ENCODE measurements at places on chromosomes 7 and 10. TPM values are rescaled to one million over a fixed set of nuclear protein-coding genes. Genes with fewer than 3 reads are reported as not detected.

- no peak overlapping the region for H3K27ac ChIP-seq
- H3K4me1 ChIP-seq, result no peaks in the 10 kb centered on the region
- peaks cover 2% of the 10 kb centered on the region for H3K36me3 ChIP-seq
- H3K4me3 ChIP-seq, result no peak overlapping the region
- no peaks in the 10 kb centered on the region for H3K27me3 ChIP-seq
Measured at GRCh38 chr10:130392031-130392430, 255.8 kb downstream of the GLRX3 start.

DNA sequence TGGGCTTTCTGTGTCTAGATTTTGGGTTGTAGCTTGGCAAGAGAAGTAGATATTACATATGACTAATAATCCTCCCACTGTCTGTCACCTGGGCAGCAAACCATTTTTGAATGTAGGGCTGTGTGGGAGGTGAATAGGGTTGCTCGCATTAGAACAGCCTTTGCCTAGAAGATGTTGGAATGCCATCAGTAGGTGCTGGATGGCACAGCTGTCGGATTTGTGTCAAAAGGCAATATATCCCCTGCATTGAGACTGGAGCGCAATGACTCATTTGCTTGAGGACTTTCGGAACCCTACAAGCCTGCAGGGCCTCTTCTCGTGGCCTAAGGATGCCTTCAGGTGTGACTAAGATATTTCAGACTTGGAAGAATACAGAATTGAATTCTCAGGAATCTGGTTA, 323.8 kb downstream of the GPR158 start:
- H3K36me3 ChIP-seq, result no peaks in the 10 kb centered on the region
- H3K27me3 ChIP-seq, result no peaks in the 10 kb centered on the region
- H3K4me1 ChIP-seq, result no peaks in the 10 kb centered on the region
- DNase-seq, result no peak

GRCh38 chr7:47480576-47481538, 101.1 kb downstream of the TNS3 start:
- no peak overlapping the region for H3K4me3 ChIP-seq
- no peak overlapping the region for H3K27ac ChIP-seq
- DNase-seq, result no peak
- no peaks in the 10 kb centered on the region for H3K27me3 ChIP-seq
- no peaks in the 10 kb centered on the region for H3K4me1 ChIP-seq
- no peaks in the 10 kb centered on the region for H3K36me3 ChIP-seq

- H3K36me3 ChIP-seq, result peaks cover 2% of the 10 kb centered on the region
- peaks cover 23% of the 10 kb centered on the region for H3K4me1 ChIP-seq
- peak overlapping the region; percentile 87 for H3K27ac ChIP-seq
- H3K27me3 ChIP-seq, result peaks cover 5% of the 10 kb centered on the region
- peak; percentile 56 for DNase-seq
Measured at GRCh38 chr10:97320480-97321031, 1.5 kb downstream of the FRAT1 start.

DNA sequence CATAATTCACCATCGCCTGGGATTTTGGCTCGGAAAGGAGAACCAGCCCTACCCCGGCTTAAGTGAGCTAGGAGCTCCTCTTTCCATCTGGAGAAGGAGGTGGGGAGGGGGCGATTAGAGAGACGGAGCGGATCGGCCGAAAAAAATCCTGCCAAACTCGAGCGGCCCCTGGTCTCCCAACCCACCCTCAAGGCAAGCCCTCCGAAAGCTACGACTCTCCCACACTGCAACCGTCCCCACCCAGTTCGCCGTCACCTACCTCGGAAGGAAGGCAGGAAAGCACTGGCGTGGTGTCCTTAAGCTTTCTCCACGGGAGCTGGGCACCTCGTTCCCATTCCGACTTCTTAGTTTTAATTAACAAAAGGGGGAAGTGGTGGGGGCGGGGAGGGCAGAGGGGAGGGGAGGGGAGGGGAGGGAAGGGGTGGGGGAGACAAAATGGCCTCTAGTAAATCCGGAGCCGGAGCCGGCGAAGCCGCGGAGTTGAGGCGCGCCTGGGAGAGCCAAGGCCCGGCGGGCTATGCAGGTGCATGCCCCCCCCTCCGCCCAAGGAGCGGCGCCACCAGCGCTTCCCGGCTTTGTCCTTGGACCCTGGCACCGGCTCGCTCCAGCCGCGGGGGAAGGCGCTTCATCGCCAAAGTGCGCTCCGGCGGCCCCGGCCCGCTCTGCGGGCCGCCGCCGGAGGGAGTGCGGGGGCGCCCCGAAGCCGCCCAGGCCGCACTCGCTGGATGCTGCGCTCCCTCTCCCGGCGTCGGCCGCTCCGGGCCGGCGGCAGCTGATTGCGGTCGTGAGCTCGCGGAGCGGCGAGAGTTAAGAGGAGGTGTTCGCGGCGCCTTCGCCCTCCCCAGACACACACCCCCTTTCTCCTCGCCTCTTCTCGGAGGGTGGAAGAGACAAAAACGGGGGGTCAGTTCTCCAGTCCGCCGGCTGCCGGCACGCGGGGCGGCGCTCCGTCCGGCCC, at the start of gene LRRC4:
LRRC4 (minus strand) TSS at position 784 of the 958 bp plus-strand sequence. CDS start 797 bp downstream, outside the sequence.
- peaks cover 1% of the 10 kb centered on the region for H3K4me1 ChIP-seq
- H3K27ac ChIP-seq, result no peak within 1 kb of the TSS
- H3K4me3 ChIP-seq, result peak within 1 kb of the TSS; percentile 84

Gene HDAC9
- total RNA-seq, result 0.71 TPM

GRCh38 chr10:110151467-110151866, 55.9 kb upstream of the MXI1 start:
- DNase-seq, result no peak
- H3K4me3 ChIP-seq, result no peak overlapping the region
- no peak overlapping the region for H3K27ac ChIP-seq
- peaks cover 20% of the 10 kb centered on the region for H3K4me1 ChIP-seq
- no peaks in the 10 kb centered on the region for H3K36me3 ChIP-seq
- H3K27me3 ChIP-seq, result peaks cover 87% of the 10 kb centered on the region

- H3K4me3 ChIP-seq, result no peak overlapping the region
- H3K27me3 ChIP-seq, result no peaks in the 10 kb centered on the region
- peaks cover 23% of the 10 kb centered on the region for H3K36me3 ChIP-seq
- peaks cover 3% of the 10 kb centered on the region for H3K4me1 ChIP-seq
- no peak overlapping the region for H3K27ac ChIP-seq
Measured at GRCh38 chr7:72704894-72705293, 123.1 kb downstream of the TYW1B start.

DNA sequence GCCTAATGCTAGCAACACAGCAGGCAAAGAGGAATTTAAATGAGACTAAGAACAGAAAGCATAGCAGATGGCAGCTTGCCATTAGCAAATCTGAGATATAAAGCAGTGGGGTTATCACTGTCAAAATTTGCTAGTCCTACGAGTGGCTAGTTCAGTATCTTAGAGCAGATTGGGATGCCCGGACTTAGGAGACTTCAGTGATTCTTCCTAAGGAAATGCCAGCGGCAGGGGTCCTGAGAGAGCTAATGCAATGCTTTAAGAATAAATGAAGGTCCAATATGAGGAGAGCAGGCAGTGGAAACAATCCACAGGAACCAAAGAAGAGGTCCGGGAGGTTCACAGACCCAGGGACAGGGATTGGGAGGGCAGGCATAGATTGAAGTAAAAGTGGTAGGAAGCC, 169.3 kb upstream of the NPSR1 start:
- H3K4me3 ChIP-seq, result no peak overlapping the region
- DNase-seq, result no peak
- no peaks in the 10 kb centered on the region for H3K36me3 ChIP-seq
- H3K27ac ChIP-seq, result no peak overlapping the region
- no peaks in the 10 kb centered on the region for H3K27me3 ChIP-seq
- no peaks in the 10 kb centered on the region for H3K4me1 ChIP-seq
